ENCODE measurements at places on chromosomes 7 and 10.

GRCh38 chr10:46227571-46227935 lies 59.2 kb upstream of the ANTXRL start:
- no peak for DNase-seq

DNA sequence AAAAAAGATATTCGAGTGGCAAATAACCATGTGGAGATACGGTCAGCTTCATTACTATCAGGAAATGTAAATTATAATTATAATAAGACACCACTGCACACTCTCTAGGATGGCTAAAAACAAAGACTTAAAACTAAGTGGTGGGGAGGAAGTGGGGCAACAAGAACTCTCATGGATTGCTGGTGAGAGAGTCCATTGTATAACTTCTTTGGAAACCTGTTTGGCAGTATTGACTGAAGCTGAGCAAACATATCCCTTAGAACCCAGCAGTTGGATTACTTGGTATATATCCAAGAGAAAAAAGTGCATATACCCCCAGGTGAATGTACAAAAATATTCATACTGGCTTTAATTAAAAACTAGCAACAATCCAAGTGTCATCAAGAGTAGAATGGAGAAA lies 133.7 kb upstream of the CTBP2 start:
- no peak for DNase-seq

DNA sequence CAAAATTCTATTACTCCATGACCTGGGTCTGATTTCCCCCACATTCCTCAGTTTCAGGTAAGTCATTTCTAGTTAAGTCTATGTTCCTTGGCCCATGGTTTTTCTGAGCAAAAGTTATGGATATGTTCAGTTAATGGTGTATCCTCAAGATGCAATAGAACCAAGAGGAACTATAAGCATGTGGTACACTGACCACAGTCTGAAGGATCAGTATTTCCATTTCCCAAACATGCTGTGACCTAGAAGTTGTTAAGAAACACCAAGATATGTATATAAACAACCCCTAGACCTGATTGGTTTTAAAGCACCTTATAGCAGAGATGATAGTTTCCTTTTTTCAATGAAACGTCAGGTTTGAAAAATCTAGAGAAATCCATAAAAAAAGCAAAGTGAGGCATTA lies 94.2 kb upstream of the ABCB5 start:
- no peak for DNase-seq

- no peak for DNase-seq
Measured at GRCh38 chr10:58778966-58779365, 266.3 kb downstream of the BICC1 start.

GRCh38 chr7:139594911-139595476 lies 71.5 kb downstream of the CLEC2L start:
- DNase-seq: no peak

DNA sequence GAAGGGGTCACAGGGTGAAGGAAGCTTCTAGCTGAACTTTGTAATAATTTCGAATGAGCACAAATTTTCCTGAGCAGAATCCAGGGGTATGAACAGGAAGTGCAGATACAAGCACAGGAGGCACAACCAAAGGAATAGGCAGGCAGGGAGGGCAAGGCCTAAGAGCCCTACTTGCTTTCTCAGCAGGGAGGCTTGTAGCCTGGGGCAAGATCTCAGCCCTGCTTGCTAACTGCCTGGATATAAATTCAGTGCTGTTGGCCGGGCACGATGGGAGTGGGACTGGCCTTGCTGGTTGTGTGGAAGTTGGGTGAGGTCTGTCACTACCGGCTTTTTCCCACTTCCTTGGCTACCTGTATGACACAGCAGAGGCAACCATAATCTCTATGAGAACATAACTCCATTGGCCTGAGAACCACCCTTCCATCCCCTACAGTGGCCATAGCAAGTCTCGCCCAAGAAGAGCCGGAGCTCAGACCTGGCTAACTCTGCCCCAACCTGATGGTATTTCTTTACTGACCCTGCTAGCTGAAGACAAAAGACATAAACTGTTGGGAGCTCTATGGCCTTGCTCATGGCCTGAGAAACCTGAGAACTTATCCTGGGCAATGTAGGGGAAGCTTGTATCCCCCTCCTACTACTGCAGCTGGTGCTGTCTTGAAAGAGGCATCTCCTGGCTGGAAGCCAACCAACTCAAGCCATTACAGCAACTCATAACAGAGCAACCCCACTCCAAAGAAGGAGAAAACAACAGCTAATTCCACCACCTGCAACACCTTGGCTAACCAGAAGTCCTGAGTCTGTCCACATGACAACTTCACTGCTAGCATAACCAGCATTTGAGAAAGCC lies 27.6 kb downstream of the CLDN12 start:
- no peak for DNase-seq

DNA sequence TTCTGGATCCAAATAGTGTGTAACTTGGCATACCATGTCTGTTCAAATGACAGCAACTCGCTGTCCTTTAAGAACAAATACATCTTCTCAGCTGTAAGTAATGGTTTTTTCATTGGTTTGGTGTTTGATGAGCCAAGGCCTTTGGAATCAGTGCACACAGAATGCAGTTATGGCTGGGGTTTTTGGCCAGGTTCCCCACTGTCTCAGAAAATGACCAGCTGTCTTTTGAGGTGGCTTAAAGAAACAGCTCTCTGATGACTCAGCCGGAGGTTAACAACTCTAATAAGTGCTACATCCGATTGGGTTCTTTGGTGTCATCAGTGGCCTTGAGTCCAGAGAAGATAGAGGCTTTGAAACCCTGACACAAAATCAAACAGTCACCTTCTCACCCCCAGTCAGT lies 688.4 kb downstream of the REEP3 start:
- no peak for DNase-seq

DNA sequence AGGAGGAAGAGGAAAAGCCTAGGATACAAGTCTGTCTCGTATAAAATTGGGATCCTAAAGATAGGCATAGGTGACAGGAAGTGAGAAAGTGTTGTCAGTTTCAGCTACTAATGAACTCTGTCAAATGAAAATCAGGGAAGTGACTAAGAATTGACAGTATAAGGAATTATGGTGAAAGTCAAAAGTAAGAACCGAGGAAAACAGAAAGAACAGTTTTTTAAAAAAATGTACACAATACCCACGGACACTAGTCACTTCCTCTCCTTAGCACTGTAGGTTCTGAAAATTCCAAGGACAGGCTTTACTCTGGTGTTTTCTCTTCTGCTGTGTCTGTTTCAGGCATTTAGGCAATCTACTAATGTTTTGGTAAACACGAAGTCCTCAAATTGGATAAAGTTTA lies 42.3 kb downstream of the ATAD1 start:
- DNase-seq: no peak
